ENCODE measurements at places on chromosomes 5 and 9.

- no peak for DNase-seq
Measured at GRCh38 chr5:162217037-162217436, 149.5 kb downstream of the GABRG2 start.

DNA sequence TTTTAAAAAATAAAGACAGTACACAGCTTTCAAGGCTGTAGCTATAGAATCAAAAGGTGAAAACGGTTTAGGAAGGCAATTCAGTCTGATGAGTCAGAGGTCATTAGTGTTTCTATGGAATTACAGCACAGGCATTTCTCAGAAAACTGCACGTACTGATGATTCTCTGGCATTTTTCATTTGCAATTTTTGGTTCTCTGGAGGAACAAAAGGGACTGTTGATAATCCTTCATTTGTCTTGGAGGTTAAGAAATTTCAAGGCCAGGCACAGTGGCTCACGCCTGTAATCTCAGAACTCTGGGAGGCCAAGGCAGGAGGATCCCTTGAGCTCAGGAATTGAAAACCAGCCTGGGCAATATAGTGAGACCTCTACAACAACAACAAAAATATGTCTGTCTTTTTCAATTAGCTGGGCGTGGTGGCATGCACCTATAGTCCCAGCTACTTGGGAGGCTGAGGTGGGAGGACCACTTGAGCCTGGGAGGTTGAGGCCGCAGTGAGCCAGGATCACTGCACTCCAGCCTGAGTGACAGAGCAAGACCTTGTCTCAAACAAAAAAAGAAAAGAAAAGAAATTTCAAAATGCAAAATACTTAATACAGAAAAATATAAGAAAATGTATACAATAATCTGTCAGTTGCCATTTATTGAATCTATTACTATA, 27.3 kb downstream of the NR6A1 start:
- no peak for DNase-seq

GRCh38 chr5:68169903-68170302, 45.7 kb upstream of the PIK3R1 start:
- no peak for DNase-seq

GRCh38 chr9:130806327-130806716, 28.7 kb upstream of the ABL1 start:
- no peak for DNase-seq

GRCh38 chr9:137924169-137924568, 46.6 kb downstream of the CACNA1B start:
- no peak for DNase-seq
